ENCODE measurements at places on chromosomes 4 and X. TPM values are rescaled to one million over a fixed set of nuclear protein-coding genes. Genes with fewer than 3 reads are reported as not detected.
A peak's percentile ranks its signal among the peaks of the same experiment; 100 is the strongest.

DNA sequence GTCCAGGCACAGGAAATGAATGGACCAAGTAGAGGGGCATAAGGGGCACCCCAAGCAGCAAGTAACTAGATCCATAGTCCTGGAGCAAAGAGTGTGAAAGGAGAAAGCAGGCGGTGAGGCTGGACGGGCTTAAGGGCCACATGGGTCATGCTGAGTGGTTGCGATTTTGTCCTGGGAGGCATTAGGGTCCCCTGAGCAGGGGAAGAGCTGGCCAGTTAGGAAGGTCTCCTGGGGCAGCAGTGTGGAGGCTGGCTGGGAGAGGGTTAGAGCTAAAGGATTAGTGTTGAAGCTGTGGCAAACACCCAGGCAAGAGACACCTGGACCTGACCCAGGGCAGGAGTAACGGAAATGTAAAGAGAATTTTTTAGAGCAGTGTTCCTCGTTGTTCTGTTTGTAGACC is 26.5 kb downstream of the MYOZ2 start:
- no peak for DNase-seq

DNA sequence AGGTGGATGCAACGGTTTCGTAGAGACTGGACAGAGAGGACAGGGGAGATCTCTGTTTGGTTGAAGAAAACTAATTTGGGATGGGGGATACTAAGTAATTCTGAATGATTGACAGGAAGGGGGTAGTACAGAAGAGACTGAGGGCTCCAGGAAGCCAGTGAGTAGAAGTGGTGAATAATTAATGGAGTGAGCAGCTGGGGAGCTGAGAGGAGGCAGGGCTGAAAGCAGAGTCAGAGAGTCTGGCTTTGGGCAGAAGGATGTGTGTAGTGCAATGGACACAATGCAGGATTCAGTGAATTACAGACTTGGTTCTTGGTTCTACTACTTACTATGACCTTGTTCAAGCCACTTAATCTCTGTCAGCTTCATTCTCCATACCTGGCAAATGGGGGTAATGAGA is 161.7 kb downstream of the RBMX2 start:
- DNase-seq: no peak

GRCh38 chrX:74536832-74537371 is 77.5 kb downstream of the RLIM start:
- peak; percentile 5 for DNase-seq

DNA sequence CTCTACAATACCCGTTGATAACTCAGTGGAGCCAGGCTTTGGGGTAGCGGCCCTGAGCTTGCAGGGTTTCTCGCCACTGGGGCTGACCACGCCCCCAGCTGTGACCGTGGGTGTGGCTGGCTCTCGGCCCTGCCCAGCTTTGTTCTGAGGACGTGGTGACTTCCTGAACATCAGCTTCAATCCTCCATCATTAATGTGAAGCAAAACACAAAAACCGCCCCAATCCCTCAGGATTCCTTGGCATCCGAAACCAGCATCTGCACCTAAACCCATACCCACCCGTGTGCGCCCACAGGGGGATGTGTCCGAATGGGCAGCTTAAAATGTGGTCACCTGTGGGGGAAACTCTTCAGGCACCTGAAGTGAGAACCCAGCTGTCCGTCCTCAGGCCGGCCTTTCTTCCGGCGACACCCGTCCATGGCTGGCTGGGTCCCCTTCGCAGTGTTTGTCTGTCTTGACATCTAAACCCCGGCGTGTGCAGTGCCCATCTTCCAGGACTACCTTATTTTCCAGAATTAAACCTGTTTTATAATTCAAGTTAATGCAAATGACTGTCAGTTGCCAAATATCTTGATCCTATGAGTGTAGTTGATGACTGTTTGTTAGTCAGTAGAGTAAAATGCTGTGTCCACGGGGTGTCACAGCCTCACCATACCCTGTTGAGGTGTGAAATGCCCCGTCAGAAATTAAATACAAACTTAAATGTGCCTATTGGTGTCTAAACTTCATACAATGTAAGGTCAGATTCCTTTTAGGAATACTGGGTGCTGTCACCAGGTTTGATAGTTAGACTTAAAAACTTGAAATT is 27.3 kb downstream of the NELFA start:
- DNase-seq: no peak

DNA sequence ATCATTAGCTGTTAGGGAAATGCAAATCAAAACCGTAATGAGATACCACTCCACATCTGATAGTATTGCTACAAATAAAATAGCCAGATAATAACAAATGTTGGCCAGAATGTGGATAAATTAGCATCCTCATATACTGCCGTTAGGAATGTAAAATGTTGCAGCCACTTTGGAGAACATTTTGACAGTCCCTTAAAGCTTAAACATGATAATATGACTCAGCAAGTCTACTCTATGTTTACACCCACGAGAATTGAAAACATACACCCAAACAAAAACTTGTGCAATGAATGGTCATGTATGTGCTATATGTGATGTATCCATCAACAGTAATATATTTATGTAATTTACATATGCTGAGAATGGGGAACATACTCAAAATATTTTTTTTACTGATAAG is 78.2 kb downstream of the GSTCD start:
- no peak for DNase-seq

DNA sequence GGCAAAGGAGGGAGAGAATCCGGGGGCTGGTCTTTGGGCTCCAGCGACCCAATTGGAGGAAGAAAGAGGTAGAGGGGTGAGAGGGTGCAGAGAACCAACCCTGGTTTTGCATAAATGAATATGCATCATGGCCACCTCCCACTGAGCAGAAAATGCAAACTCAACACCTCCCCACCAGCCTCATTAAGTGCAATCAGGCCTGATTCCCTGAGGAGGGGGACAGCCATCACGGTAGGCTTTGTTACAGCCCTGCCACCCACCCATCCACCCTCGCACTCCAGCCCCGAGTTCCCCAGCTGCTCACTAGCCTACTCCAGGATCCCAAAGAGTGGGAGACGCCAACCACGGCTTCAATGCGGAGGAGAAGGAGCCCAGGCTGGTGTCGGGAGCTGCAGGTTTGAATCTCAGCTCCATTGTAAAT is 48.3 kb upstream of the MAN2B2 start:
- no peak for DNase-seq

DNA sequence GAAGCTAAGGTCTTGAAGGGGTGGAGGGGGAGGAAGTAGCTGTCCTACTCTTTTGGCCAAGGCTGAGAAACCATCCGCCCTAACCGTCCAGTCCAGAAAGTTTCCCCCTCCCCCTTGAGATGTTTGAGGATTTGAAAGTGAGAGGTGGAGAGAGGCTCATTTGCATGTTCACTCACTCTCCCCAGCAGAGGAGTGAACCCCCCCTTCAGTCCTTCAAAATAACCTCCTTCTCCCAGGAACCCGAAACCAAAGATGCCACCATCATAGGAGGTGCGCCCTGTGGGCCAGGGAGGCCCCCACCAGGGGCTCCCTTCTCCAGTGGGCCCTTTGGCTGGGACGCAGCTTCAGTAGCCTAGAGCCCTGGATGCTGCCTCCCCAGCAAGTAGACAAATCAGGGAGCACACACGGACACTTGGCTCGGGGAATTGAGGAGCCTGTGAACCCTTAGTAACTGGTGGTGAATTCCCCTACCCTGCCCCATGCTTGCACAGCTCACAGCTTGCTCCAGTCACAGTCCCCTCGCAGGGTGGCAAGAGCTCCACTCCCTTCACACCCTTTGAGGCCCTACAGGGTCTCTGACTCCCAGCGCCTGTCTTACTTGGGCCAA is 25.6 kb downstream of the ELF4 start:
- no peak for DNase-seq

DNA sequence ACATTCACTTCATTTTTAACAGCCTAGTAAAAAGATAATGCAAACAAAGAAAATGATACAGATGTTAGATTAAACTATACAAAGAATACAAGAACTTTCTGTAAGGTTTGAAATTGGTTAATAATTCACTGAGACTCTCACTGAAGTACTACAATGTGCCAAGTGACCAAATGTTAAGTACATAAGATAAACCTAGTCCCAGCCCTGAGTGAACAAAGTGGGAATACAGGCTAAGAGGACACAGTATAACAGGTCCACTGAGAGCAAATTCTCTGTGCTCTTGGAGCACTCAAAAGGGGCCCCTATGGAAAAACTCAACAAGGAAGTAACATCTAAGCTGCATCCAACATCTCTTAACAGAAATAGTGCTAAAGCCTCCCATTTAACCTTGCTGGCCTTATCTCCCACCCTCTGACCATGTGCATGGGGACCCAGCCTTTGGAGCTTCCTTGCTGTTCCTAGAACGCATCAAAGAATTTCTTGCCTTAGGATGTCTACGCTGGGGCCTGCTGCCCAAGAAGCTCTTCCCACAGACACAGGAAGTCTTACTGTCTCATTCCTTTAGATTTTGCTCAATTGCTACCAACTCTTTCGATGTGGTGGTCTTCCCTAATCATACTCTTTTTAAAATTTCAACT is 113.4 kb downstream of the ZAR1 start:
- no peak for DNase-seq

DNA sequence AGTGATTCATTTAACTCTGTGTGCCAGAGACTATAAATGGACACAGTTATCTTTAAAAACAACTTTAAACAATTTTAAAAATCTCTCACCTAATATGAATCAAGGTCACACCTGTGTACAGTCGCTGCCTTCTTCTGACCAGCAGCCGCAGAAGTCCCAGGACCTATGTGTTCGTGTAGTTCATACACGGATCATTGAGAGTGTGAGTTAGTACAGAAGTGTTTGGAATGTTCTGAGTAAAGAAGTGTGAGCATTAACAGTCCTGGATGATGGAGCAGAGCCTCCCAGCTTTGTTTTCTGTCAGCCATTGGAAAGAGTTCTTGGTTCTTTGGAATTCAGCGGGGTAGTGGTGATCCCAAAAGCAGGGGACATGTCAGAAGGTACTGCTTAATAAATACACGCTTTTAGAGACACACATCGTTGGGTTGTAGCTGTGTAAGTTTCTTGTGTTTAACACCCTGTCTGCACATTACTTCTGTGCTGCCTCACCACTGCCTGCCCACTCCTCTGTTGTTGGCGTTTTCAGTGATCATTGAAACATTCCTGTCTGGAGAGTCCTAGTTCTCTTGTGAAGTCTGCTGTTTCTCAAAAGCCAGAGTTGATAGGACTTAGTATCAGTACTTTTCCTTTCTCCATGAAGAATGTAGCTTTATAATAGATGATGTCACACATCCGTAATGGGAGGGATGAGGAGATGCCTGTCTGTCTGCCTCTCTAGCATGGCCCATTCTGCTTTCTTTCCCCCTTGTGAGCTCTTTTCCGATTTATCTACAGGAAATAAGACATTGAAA is 90.6 kb downstream of the PTTG2 start:
- DNase-seq: no peak

DNA sequence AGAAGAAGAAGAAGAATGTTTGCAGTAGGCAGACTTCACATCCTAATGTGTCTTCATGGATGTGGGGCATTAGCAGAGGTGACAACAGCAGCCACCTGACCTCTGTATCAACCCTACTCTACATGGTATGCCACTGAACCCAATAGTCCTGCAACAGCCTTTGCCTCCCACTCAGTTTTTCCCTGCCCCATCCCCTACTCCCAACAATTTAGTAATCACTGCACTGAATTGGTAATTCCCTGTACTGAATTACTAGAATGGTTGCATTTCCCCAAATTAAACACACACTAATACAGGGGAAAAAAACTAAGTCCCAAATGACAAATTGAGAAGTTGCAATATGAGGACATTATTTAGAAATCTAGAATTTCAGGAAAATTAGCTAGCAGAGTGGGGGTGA is 31.4 kb upstream of the FAM241A start:
- no peak for DNase-seq

- no peak for DNase-seq
Observed at GRCh38 chr4:67475155-67475554, 70.1 kb downstream of the CENPC start.

- peak; percentile 5 for DNase-seq
Observed at GRCh38 chrX:118251271-118251670, 94.6 kb upstream of the WDR44 start.

DNA sequence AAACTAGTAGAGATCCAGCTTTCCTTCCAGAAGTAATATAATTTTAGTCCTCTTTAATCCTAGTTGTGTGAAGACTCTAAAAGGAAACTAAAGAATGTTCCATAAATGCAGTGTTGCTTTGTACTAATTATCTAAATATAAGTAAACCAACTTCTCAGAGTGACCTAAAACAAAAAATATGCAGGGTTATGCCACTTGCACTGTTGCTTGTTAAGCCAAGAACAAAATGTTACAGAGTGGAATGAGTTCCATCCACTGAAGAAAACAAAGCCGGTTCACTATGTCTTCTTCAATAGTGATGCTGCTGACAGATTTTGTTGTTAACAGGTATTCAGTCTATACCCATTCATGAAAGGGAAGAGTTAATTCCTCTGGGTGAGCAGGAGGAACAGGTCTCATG is 252.0 kb upstream of the DIAPH2 start:
- DNase-seq: no peak

DNA sequence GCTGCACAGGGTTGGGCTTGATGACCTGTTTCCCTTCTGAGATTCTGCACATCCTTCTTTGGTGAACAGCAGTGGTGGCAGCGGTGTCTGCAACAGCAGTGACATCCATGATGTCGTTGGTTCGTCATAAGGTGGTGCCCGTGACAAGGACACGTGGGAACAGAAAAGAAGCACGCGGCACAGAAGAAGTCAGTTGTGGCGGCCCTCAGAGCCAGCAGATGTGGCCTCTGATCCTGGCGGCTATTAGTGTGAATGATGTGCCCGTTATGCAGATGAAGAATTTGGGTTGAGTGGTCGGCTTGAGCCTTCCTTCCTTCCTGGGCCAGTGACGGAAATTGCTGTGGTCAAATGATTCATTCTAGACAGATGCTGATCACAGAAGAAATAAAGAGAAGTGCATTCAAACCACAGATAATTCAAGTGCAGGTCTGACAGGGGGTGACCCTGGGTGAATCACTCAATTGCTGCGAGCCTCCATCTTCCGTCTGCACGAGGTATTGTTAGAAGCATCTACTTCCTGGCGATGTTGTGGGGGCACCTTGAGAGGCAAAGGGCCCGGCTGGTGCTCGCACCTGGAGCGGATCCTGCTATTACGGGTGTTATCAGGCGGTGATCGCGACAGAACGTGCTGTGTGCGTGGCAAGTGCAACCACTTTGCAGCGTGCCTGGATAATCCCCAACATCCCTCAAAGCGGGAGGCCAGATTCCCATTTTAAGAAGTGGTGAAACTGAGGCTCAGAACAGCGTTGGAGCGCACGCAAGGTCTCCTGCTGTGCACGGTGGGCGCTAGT is 215.2 kb upstream of the PSAPL1 start:
- DNase-seq: no peak

- no peak for DNase-seq
Observed at GRCh38 chr4:10364194-10364593, 93.0 kb downstream of the ZNF518B start.

DNA sequence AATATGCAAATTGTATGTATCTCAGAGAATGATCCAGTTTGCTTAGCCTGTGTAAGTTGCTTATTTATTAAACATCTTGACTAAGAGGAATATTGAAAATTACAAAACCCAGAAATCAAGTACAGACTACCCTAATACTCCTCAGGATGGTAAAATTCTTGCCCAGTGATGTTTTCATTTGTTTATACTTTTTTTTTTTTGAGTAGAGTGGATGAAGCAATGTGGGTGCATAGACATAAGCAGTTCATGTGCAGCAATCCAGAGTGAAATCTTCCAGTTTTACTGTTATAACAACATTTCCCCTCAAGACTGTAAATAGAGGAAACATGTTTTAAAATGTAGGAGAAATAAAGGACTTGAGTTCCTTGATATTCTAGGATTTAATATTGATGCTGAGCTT is 4.7 kb downstream of the GLRB start:
- DNase-seq: no peak

The YTHDC1 gene
- total RNA-seq: 66.4 TPM

The FAT4 gene
- total RNA-seq: 22.7 TPM

The PTCHD1 gene
- total RNA-seq: under 0.01 TPM

All from tibial nerve (tissue), 4 donors.